ENCODE measurements at places on chromosomes 5 and 9. TPM values are rescaled to one million over a fixed set of nuclear protein-coding genes. Genes with fewer than 3 reads are reported as not detected.

The NR6A1 gene
- total RNA-seq, result under 0.01 TPM

The IL5 gene
- not detected for total RNA-seq

The FOXD4 gene
- total RNA-seq, result 0.43 TPM

The CSF2 gene
- 0.43 TPM for total RNA-seq

The IL4 gene
- not detected for total RNA-seq

The SPATA6L gene
- 0.64 TPM for total RNA-seq

The F2RL2 gene
- total RNA-seq, result 29.8 TPM

The NKD2 gene
- 2.2 TPM for total RNA-seq

The TAF11L5 gene
- not detected for total RNA-seq

The TLN1 gene
- 428 TPM for total RNA-seq

The CARTPT gene
- total RNA-seq, result not detected

The ISL1 gene
- not detected for total RNA-seq
